Activated naive CD8-positive, alpha-beta T cell treated with anti-CD3 and anti-CD28 coated beads for 36 hours (primary cell): ENCODE measurements at places on chromosomes 7 and 10.

GRCh38 chr10:5229019-5229418 is 32.4 kb downstream of the AKR1C4 start:
- no peak for DNase-seq
- H3K36me3 ChIP-seq, result no peaks in the 10 kb centered on the region
- H3K4me1 ChIP-seq, result no peaks in the 10 kb centered on the region
- no peak overlapping the region for H3K27ac ChIP-seq
- H3K27me3 ChIP-seq, result no peaks in the 10 kb centered on the region
- no peak overlapping the region for H3K4me3 ChIP-seq

DNA sequence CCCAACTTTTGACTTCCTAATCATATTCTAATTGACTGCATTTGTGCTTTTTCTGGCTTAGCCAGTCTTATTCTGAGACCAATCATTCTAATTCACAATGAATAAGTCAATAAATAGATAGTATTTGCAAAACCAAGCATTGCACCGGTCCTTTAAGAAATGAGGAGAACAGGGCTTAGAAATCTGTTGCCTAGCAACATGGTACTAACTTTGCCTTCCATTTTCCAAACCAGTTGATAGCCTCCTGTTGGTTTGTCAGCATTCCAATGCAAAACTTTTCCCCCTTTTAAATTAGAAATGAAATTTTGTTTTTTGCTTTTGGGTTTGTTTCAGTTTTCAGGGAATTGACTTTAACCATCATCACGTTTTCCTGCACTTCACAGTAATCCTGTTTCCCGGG is 603.5 kb upstream of the NRP1 start:
- no peak overlapping the region for H3K4me3 ChIP-seq
- H3K4me1 ChIP-seq, result no peaks in the 10 kb centered on the region
- no peak for DNase-seq
- no peaks in the 10 kb centered on the region for H3K36me3 ChIP-seq

DNA sequence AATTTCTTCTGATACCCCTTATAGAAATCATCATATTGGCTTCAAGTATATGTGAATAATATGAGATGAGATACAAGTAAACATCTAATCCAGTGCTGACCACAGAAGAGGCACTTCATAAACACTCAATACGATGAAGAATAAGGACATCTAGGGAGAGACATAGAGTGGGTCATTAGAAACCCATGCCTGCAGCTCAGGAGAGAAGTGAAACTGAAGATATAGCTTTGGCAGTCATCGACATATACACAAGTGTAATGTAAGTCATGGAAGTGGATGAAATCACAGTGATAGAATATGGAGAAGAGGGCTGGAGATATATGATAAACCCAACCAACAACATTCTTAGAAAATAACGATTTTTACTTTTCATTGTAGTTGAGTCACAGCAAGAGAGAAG is 665.0 kb downstream of the PARD3 start:
- H3K36me3 ChIP-seq, result no peaks in the 10 kb centered on the region
- no peaks in the 10 kb centered on the region for H3K4me1 ChIP-seq
- DNase-seq, result no peak
- peaks cover 5% of the 10 kb centered on the region for H3K27me3 ChIP-seq
- no peak overlapping the region for H3K27ac ChIP-seq
- no peak overlapping the region for H3K4me3 ChIP-seq

DNA sequence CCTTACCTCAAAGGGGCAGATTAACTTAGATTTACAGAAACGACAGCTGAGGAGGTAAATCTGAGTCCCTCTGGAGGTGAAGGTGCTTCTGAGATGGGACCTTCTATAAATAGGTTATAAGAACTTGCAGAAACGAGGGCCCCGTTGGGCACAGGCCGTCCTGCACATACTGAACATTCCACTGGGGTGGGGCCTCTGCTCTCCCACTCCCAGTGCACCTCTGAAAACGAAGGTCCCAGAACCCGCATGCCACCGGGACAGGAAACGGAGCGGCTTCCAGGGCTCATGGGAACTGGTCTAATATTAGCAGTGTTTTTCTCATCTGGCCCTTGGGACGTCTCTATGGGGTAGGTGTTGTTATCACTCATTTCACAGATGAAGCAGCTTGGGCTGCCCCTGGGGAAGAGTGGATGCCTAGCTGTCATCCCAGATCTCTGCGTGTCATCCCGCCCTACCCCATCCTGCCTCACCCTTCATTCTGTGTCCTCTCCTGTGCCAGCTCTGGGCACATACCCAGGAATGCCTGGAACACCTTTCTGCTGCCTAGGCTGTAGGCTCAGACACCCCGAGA is 19.6 kb downstream of the C10orf62 start:
- no peaks in the 10 kb centered on the region for H3K36me3 ChIP-seq
- no peaks in the 10 kb centered on the region for H3K27me3 ChIP-seq
- DNase-seq, result no peak

DNA sequence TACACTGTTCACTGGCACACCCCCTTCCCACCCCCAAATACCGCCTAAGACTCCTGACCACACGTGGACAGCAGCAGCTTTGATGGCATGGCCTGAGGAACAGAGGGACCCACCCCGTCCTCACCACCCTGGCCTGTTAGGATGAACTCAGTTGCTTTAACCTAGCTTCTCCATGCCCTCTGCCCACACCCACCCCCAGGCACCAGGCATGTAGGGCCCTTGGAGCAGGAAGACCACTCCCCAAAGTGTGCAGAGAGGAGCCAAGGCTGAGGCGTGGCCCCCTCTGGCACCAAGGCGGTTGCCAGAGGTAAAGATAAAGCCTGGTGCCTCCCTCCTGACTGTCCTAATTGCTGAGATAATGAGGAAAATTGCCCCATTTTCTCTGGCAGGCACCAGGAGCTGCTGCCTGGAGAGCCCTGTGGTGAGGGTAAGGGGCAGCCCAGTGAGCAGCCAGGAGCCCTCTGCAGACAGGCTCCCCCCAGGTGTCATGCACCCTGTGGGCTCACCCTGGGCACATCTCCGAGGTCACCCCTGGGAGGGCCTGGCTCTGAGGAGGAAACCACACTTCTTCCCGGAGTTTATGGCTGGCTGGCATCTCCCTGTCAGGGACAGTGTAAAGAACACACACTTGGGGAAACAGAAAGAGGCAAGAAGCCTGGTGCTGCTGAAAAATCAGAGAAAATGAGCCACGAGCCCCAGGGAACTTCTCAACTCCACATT is 47.7 kb downstream of the LRRC20 start:
- DNase-seq, result no peak
- H3K4me3 ChIP-seq, result no peak overlapping the region
- H3K4me1 ChIP-seq, result peaks cover 11% of the 10 kb centered on the region
- H3K27ac ChIP-seq, result no peak overlapping the region

DNA sequence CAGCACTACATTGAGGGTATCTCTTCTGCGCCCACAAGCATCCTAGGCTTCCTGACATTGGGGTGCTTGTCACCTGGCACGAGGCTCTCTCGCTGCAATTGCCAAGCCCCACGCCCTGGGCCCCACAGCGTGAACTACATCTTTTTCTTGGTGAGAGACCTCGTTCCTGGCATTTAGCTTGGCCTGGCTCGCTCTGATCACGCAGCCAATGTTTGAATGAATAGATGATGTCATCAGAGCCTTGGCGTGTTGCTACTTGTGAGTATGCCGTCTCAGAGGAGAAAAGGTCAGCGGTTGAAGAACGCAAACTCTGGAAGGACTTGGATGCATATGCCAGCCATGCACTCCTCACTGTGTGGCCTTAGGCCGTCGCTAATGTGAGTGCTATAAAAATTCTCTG is 150.2 kb upstream of the AUTS2 start:
- no peak overlapping the region for H3K4me3 ChIP-seq
- H3K27me3 ChIP-seq, result no peaks in the 10 kb centered on the region

GRCh38 chr7:81562581-81562980 is 207.3 kb downstream of the HGF start:
- no peaks in the 10 kb centered on the region for H3K4me1 ChIP-seq
- H3K27me3 ChIP-seq, result no peaks in the 10 kb centered on the region
- H3K4me3 ChIP-seq, result no peak overlapping the region
- no peak for DNase-seq

DNA sequence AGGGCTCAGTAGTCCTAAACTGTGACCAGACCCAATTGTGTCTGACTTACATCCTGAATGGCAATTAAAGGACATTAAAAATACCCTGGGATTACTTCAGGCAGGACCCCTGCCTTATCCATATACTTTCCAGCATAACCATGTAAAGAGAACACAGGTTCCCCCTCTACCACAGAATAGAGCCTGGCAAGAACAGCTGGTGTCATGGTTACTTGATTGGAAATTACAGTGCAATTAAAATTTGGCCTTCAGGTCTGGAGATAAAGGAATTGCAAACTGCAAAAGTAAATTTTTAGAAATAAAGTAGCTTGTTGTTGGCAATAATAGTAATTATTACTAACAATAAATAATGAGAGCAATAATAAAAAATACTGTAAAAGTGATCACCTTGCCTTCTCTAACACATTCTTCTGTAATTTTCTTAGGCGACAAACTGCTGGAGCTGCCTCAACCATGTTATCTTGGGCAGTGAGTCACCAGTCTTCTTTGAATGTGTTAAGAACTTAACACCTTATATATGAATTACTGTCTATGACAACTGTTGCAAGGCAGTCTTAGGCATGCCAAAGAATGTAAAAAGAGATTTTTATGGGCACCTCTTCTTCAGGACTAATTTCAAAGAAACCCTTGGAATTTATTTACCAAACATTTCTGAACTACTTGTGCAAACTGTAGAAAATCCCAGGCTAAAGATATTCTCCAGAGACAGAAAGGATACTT is 53.7 kb downstream of the HIBADH start:
- H3K27me3 ChIP-seq, result no peaks in the 10 kb centered on the region
- no peaks in the 10 kb centered on the region for H3K36me3 ChIP-seq
- DNase-seq, result no peak

GRCh38 chr10:4786043-4786839 is 39.8 kb upstream of the AKR1E2 start:
- H3K4me1 ChIP-seq, result no peaks in the 10 kb centered on the region
- peaks cover 13% of the 10 kb centered on the region for H3K27me3 ChIP-seq
- no peak overlapping the region for H3K4me3 ChIP-seq
- DNase-seq, result no peak

GRCh38 chr10:78627254-78627795 is 441.4 kb upstream of the ZMIZ1 start:
- no peaks in the 10 kb centered on the region for H3K4me1 ChIP-seq
- H3K36me3 ChIP-seq, result no peaks in the 10 kb centered on the region
- H3K27ac ChIP-seq, result no peak overlapping the region
- H3K27me3 ChIP-seq, result no peaks in the 10 kb centered on the region

GRCh38 chr7:91710881-91711280 is 169.6 kb downstream of the MTERF1 start:
- no peak overlapping the region for H3K27ac ChIP-seq
- H3K4me3 ChIP-seq, result no peak overlapping the region
- H3K4me1 ChIP-seq, result no peaks in the 10 kb centered on the region
- DNase-seq, result no peak

DNA sequence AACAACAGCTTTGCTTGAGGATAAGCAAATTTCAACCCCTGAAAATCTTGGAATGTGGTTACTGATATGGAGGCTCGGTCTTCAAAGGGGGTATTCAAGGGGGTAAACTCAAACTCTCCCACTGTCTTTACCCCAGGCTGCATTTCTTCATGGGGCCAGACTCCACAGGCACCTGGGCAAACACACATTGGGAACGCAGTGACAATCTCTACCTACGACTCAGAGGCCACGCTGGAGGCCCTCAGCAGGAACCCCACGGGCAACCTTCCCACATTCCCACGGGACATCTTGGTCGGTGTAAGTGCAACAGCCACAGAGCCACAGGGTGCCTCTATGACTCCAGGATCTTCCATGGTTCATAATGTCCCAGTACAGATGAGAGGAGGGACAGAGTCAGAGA is 2.2 kb upstream of the INSIG1 start:
- H3K4me1 ChIP-seq, result peaks cover 26% of the 10 kb centered on the region
- H3K36me3 ChIP-seq, result peaks cover 18% of the 10 kb centered on the region
- H3K27ac ChIP-seq, result no peak overlapping the region
- DNase-seq, result no peak

DNA sequence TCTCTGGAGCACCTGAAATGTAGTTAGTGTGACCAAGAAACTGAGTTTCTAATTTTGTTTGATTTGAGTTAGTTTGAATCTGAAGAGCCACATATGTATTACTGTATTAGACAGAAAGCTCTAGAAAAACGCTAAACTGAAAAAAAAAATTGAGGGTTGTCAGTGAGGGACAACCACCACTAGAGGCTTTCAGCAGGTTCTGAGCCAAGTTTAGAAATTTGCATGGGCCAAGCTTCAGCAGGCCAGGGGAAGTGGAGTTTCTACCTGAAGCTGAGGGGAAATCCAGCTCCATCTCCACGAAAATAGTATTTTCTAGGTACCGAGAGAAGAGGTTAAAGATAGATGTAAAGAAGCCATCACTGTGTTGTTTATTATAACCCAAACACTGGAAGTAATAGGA is 77.9 kb upstream of the PLXNA4 start:
- H3K36me3 ChIP-seq, result no peaks in the 10 kb centered on the region
- H3K27me3 ChIP-seq, result no peaks in the 10 kb centered on the region
- peak overlapping the region; percentile 33 for H3K4me3 ChIP-seq
- no peak for DNase-seq
- H3K4me1 ChIP-seq, result peaks cover 15% of the 10 kb centered on the region
- peak overlapping the region; percentile 57 for H3K27ac ChIP-seq

DNA sequence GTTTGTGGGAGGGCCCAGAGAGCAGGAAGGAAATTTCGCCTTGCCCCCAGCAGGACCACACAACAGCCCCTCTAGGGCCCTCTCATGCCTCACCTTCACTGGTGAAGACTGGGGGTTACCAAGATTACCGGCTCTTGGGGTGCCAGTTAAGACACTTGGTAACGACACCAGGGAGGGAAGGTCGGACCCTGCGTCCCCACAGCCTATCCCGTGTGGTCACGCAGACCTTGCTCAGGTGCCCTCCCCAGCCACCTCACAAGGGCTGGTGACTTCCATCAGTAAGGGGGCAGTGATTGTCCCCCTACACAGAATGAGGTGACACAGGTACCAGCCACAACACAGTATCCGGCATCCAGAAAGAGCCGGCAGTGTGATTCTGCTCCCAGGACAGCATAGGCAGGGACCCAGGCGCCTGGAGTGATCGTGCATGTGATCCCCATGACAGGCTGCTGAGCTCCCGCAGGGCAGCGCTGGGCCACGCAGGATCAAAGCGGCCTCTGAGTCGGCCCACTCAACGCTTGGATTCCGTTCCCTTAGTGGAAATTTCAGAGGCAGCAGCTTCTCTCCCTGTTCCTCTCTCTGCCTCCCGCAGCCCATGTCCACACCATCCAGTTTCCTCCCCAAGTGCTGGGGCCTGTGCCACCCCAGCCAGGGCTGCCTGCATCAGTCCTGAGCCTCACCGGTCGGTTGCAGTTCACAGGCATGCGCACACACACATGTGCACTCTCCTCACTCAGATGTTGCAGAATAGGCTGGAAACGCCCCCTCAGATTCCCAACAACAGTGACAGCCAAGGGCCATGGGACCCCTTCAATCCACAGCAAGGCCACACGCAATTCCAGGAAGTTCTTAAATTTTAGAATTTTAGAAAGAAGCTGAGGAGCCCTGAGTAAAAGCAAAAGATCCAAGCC is 35.8 kb downstream of the CAMK2B start:
- H3K4me3 ChIP-seq, result no peak overlapping the region
- no peak for DNase-seq
- H3K27me3 ChIP-seq, result peaks cover 7% of the 10 kb centered on the region
- H3K27ac ChIP-seq, result no peak overlapping the region

GRCh38 chr7:108908456-108908855 is 338.8 kb downstream of the DNAJB9 start:
- H3K4me3 ChIP-seq, result no peak overlapping the region
- H3K4me1 ChIP-seq, result no peaks in the 10 kb centered on the region
- no peak for DNase-seq
- H3K27ac ChIP-seq, result no peak overlapping the region
- H3K36me3 ChIP-seq, result no peaks in the 10 kb centered on the region

GRCh38 chr7:113087071-113087998 is 708 bp upstream of the GPR85 start:
- no peak overlapping the region for H3K27ac ChIP-seq
- DNase-seq, result no peak
- no peaks in the 10 kb centered on the region for H3K36me3 ChIP-seq
- H3K27me3 ChIP-seq, result peaks cover 63% of the 10 kb centered on the region
- no peak overlapping the region for H3K4me3 ChIP-seq
